ENCODE measurements at places on chromosomes 5 and 9.

DNA sequence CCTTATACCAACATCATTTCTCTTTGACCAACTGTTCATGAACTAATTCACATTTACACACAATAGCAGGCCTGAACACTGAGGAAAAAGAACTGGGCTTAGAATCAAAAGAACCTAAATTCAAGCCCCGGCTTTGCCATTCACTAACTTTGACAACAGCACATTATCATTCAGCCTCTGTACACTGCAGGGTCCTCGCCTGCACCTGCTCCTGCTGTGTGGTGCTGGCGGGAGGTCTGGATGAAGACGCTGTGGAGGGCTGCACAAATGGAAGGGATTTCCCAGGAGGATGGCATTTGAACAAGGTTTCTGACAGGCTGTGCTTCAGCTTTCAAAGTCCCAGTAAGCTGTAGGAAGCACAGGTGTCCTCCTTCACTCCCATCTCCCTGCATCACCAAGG lies 151.2 kb downstream of the ZDHHC21 start:
- DNase-seq: no peak

GRCh38 chr9:126112135-126112720 lies 214.4 kb upstream of the MVB12B start:
- DNase-seq: no peak

- DNase-seq: no peak
These were observed 22.1 kb downstream of the P4HA2 start for GRCh38 chr5:132205385-132206125.

DNA sequence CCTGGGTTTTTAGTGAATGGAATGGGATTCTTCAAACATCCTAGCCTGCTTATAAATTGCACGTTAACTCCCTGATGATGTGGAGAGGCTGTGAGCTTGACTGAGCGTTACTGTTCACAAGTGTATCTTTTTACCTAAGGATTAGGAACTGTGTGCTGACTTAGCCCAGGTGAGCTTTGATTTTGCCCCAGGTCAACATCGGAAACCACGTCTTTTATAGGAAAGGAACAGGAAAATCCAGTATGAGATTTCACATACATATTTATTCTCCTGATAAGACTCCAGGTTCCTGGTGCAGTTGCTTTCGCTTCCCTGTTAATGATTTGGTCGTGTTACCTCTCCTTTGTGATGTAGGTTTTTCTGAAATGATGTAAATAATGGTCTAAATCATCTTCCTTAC lies 103.2 kb upstream of the BASP1 start:
- DNase-seq: no peak

DNA sequence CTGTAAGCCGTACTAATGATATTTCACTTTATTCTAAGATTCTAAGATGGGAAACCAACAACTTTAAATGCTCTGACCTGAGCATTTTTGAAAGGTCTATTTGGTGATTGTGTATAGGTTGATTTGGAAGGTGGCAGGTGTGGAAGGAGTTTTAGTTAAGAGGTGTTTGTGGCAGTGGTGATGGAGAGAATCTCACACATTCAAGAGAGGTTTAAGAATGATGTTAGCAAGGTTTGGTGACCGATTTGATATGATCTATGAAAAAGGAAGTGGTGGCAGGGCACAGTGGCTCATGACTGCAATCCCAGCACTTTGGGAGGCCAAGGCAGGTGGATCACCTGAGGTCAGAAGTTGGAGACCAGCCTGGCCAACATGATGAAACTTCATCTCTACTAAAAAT lies 319.2 kb upstream of the CD180 start:
- no peak for DNase-seq

Measured in posterior cingulate gyrus (tissue), 11 donors.